ENCODE measurements at places on chromosomes 2 and 18.

DNA sequence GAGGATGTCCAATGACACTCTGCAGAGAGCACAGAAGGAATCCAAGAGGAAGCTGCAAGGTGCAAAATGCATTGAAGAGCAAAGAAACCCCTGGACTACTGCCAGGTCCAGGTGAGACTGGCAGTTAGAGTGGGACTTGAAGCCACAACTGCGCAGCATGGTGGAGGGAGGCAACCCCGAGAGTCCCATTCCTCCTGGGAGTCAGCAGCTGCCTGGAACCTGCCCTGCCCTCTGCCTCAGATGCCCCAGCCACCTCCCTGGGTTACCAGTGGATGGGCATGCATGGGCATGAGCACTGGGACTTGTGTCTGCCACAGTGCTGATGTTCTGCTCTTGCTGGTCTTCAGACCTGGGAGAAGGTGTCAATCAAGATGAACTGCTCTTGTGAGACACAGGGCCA, 43.2 kb downstream of the ANKMY1 start:
- DNase-seq, result no peak

- no peak for DNase-seq
Measured at GRCh38 chr2:127082974-127083373, 24.0 kb downstream of the BIN1 start.

DNA sequence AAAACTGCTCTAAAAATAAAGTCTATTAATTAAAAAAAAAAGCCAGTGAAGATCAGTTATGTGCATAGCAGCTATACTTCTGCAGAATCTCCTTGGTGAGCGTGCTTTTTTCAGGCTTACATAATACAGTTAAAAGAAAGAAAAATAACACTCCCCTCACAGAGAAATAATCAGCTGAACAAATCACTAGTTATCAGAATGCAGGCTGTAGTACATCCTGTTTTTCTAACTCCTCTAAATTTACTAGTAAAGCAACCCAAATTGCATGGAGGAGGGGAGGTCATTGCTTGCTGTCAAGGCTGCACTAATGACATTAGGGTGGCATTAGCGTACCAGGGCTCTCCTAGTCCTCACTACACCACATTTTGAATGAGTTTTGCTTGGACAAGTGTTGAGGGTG, 192.2 kb downstream of the PLCL1 start:
- DNase-seq, result no peak

GRCh38 chr2:212831671-212832199, 293.1 kb upstream of the ERBB4 start:
- no peak for DNase-seq

DNA sequence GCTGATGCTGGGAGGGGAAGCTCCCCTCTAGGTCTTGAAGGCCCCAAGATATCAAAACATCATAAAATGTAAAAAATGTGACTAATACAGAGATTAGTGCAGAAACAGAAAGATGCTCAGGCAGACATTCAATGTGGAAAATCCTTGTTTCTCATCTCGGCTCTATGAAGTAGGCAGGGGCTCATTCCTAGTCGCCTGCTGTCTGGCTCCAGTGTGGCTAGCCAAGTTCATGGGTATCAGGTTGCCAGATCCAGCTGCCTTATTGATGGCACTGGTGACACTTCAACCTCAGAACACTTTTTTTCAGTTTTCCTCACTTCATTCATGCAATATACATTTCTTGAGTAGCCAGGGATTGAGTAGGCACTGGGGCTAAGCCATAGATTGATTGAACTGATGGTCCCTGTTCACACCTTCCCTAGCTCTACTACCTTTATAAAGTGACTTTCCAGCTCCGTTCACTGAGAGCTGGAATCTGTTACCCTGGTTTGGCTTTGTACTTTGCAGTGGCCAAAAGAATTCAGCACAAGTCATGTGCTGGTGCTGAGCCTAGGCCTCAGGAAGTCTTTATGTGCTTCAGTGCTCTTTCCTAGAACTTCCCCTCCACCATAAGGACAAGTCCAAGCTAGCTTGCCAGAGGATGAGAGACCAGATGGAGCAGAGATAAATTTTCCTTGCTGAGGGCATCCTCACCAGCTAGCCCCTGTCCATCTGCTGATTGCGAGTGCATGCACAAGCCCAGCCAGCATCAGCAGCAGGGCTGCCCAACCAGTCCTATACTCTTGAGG, 373.6 kb upstream of the ST6GAL2 start:
- DNase-seq, result no peak

DNA sequence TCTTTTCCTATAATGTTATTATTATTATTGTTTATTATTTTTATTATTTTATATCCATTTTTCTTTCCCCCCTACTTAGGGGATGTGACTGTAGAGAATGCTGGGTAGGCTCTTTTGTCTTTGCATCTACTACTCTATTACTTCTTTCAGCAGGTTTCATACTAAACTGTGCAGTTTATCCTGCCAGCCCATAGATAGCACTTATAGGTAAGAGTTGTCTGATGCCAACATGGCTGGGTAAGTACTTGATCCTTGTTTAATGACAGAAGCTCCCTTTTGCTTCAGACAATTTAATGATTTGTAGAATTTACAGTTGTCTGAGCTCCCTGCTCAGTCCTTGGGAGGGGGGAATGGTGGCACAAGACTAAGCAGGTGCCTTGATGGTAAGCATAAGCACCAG, 262.9 kb upstream of the CDH2 start:
- no peak for DNase-seq

GRCh38 chr2:168620554-168620953, 164.5 kb downstream of the CERS6 start:
- no peak for DNase-seq

GRCh38 chr2:173574324-173575112, 219.8 kb downstream of the CDCA7 start:
- DNase-seq, result no peak

DNA sequence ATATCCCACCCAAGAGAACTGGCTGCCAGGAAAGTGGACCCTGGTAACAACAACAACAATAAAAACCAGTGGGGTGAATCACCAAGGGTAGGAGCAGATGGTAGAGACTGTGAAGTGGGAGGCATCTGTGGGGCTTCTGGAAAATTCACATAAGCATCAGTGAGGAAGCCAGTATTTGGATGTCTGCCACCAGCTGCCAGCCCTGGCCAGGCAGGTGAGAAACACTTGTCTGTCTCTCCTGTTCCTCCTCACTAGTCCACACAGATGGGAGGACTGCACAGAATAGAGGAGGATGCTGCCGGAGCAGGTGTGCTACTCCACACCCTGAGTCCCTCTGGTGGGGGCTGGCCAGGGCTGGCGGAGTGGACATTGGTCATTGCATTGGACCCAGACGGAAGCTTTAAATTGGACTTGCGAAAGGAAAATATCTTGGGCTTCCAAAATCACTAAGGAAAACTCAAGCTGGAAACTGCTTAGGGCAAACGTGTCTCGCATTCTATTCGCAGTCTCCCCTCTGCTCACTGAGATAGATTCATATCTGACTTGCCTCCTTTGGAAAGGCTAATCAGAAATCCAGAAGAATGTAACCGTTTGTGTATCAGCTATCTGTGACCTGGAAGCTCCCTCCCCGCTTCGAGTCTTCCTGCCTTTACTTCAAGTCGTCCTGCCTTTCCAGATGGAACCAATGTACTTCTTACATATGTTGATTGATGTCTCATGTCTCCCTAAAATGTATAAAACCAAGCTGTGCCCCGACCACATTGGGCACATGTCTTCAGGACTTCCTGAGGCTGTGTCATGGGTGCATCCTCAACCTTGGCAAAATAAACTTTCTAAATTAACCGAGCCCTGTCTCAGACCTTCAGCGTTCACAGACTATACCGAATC, 69.1 kb downstream of the NAB1 start:
- DNase-seq, result no peak

- no peak for DNase-seq
Measured at GRCh38 chr18:49862656-49863385, 49.5 kb upstream of the ACAA2 start.

GRCh38 chr2:75606761-75607399, 39.7 kb upstream of the MRPL19 start:
- no peak for DNase-seq

GRCh38 chr18:60975420-60975819, 357.8 kb upstream of the CDH20 start:
- DNase-seq, result no peak

DNA sequence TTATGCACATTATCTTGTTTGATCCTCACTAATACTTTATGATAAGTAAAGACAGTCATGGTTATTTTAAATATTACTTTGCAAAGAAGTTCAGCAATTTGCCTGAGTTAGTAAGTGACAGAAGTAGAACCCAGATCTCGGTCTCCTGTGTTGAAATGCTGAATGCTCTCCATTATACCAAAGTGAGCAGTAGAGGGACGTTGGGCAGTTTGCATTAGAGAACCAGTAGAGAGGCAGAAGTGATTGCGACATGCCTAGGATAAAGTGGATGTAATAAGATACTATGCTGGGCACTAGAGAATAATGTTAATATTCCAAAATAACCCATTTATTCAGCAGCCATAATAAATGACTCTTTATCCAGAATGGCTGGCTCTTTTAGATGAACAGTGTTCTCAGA, 201.0 kb downstream of the PMAIP1 start:
- DNase-seq, result no peak

DNA sequence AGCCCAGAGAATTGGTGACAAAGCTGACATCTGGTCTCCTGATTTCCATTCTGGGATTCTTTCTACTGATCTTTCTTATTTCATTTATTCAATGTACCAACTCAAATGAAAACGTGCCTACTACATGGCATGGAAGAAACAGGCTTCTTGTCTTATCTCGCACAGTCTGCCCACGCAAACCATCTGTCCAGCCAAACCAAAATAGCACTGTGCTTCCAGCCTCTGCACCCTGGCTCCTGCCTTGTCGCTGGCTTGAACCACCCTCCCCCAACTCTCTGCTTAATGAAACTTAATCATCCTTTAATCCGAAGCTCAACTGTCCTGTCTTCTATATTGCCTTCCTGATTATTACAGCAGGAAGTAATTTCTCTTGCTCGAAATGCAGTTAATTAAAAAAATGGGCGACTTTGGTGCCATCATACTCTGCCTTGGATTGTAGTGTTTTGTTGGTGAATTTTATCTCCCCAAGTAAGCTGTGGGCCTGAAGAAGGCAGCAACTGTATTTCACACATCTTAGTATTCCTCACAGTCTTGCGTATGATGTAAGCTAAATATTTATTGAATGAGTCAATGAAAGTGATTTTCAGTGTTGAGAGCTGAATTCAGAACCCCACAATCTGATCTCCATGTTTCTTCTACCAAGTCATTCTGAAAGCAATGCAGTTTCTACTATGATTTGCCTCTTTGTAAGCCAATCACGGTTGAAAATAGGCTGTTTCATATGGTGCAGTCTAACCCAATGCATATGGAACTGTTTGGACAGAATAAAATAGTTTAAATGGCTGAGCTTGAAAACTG, 190.8 kb downstream of the TMEM247 start:
- DNase-seq, result no peak

- DNase-seq, result no peak
Measured at GRCh38 chr2:190810981-190811587, 69.5 kb upstream of the GLS start.

- DNase-seq, result no peak
Measured at GRCh38 chr2:3669656-3670055, 11.7 kb downstream of the ALLC start.

DNA sequence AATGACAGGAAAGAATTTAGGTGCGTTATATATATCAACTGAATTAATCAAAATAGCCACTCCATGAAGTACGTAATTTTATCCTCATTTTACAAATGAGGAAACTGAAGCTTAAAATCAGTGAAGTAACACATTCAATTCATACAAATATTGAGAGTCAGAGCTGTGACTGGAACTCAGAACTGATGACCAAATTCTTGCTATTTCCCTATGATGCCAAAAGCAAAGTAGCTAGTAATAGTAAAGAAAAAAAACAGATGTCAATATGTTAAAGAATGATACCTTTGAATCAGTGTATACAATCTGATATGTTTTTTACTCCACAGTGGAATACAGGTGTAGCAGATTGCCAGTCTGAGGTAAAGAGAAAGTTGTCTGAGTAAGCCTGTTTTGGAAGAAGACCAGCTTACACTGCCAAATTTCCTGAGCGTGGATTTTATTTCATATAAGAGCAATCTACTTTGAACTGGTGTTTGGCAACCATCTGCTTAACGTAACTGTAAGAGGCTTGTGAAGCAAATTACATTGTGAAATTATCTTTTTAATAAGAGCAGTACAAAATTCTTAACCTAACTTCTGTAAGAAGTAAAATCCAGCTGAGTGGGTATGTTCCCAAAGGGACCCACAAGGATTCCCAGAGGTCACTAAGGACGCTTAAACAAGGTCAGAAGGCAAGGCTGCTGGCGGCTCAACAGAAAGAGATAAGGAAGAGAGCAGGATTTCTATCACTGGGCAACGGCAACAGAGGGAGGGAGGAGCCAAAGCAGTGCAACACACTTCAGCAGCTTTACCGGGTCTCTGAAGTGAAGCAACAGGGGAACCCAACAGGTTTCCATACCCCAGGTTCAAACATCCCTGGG, 85.6 kb downstream of the IKZF2 start:
- DNase-seq, result peak; percentile 14

DNA sequence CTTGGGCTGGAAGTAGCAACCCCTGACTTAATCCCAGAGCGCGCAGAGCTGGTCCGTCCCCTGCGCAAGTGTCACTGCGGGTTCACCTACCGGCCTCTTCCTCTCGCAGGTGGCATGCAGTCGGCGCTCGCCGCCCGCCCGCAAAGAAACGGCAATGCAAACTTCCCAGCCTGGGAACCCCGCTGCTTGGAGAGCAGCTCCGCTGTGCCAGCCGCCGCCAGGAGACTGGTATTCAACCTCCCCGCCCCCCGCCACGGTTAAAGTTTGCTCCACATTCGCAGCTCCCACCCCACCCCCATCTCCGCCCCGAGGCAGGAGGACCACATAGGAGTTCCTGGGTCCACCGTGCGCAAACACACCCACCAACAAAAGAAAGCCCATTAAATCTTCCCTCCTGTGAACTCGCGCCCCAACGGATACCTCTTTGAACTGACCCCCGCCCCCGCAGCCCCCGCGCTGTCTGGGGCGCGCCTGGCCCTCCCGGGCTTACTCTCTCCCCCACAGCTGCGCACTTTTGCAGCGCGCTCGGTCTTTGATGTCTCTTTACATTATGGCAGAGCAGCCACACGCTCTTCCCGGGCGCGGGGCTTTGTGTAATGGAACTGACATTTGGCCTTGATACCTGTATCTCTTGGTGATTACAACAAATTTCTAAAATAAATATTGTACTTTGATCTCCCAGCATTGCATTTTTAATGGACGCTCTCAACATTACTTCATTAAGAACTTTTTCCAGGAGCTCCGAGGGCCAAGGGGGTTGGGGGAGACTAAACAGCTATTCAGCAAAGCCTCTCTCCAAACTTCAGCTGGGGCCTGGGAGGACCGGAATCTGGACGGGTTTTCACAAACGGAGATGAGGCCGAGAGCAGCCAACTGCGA, 3.1 kb upstream of the SP5 start:
- DNase-seq, result no peak

DNA sequence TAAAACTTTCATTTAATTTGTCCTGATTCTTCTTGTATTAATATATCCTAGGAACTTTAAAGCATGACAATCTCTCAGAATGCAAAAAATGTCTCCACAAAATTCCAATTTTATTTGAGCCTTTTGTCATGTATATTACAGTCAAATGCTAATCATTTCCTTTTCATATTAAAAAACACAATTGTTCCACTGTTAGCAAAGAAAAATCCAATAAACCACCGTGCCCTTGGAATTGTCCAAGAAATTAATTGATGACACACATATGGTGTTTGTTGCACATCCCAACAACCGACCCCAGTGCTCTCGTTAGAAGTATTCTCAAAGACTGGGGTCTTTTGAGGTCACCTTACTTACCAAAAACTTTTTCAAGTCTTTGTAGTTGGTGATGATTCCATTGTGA, 28.1 kb downstream of the GFPT1 start:
- DNase-seq, result no peak

- no peak for DNase-seq
Measured at GRCh38 chr2:238644095-238645081, 203.5 kb upstream of the TWIST2 start.

All from CD4-positive, alpha-beta T cell treated with Interleukin-21 for 1 hour (primary cell).